ENCODE measurements at places on chromosomes 7 and 10. TPM values are rescaled to one million over a fixed set of nuclear protein-coding genes. Genes with fewer than 3 reads are reported as not detected.

The ZCCHC24 gene
- total RNA-seq: 2.6 TPM

The PNLIPRP2 gene
- not detected for total RNA-seq

The RBP3 gene
- total RNA-seq: not detected

The COL13A1 gene
- total RNA-seq: 0.30 TPM

The GATA3 gene
- 4.9 TPM for total RNA-seq

The FOXP2 gene
- total RNA-seq: not detected

The GBX1 gene
- total RNA-seq: 0.17 TPM

The ZNF273 gene
- 2.8 TPM for total RNA-seq

The SPDYE18 gene
- not detected for total RNA-seq

The CCL24 gene
- total RNA-seq: not detected

The NET1 gene
- 45.1 TPM for total RNA-seq

The STOX1 gene
- total RNA-seq: 0.64 TPM

The SNCG gene
- total RNA-seq: 12.3 TPM

The CDNF gene
- total RNA-seq: 1.3 TPM

The AGBL3 gene
- 0.92 TPM for total RNA-seq

Measured in A549 treated with Hydrocortisone at 1 μM for 4 hours (cell line).